GM12892 (cell line): ENCODE measurements at places on chromosomes 11 and 22.

DNA sequence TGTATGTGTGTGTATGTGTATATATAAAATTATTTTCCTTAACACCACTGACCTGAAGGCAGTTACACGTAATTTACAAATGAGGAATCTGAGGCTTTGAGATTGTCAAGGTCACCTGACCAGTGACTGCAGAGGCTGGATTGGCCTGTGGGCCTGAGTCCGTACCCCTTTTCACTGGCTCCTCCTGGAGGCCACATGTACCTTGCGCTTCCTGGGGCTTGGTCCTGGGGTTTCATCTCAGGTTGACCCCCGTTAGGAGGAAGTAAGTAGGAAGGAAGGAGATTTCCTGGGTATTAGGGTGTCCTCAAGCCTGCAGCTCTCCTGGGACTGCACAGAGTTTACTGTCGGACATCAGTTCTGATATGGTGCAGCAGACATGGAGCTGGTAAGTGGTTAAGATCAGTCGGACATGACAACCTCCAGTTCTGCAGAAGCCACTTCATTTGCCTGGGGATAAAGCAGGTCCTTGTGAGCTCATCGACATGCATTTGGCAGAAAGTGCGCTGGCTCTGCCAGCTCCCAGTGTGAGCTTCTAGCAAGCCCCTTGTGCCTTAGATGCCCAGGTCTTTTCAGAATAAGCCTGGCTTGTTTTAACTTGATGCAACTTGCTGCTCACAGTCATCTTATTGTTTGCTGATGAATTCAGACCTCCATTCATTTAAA, 36.6 kb downstream of the ST3GAL4 start:
- DNase-seq: no peak

GRCh38 chr22:27335102-27335660, 466.4 kb downstream of the MN1 start:
- no peak for DNase-seq

GRCh38 chr11:117796456-117796871, 552 bp downstream of the DSCAML1 start:
- no peak for DNase-seq

GRCh38 chr11:94030059-94030458, 8.9 kb downstream of the HEPHL1 start:
- no peak for DNase-seq

DNA sequence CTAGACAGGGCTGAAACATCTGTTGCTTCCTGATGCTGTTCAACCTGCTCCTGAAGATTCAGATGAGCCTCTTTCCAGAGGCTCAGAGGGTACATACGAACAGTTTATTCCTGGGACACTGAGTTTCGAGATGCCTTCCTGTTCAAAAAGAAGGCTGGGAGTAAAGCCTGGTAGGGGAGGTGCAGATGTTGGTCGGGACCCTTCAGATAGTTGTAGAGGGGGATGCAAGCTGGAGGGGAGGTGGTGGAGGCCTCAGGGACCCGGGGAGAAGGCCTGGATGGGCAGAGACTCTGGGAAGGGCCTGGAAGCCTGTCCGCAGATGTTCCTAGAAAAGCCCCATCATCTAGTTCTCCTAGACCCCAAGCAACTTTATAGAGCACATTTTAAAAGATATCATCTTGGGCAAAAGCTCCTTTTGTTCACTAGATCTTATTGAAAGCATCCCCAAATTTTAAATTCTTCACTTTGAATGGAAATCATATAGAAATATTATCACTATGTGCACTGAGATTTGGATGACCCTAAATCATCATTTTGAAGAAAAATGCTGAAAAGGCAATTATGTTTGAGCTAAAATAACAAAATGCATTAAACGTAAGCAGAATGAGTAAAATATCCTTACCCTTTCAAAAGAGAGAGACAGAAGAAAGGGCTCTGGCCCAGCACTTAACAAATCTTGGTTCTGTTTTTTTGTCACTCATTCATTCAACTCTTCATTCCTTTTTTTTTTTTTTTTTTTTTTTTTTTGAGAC, 41.2 kb downstream of the RTL6 start:
- DNase-seq: no peak

GRCh38 chr22:46007003-46007847, 30.3 kb upstream of the WNT7B start:
- DNase-seq: no peak

DNA sequence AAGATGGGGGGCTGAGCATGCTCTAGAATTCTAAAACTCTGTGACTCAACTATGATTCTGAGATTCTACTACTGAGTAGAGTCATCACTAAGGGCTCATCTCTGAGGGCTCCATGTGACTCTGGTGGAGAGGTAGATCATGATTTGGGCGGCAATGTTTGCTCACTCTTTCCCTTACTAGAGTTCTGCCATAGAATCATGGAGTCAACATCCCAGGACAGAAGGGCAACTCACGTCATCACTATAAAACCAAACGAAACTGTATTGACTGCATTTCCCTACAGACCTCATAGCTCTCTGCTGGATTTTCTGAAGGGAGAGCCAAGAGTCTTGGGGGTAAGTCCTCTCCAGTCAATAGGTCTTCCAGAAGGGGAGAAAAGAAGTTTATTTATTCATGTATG, at the start of gene MS4A14:
Gene MS4A14 (plus strand): TSS at position 78 of the 400 bp plus-strand sequence. CDS start 120 bp downstream, at position 198.
- no peak for DNase-seq

- DNase-seq: no peak
Measured at GRCh38 chr22:22896601-22897000, 9.0 kb downstream of the IGLL5 start.

- DNase-seq: no peak
Measured at GRCh38 chr11:33617672-33618350, 82.8 kb downstream of the C11orf91 start.

DNA sequence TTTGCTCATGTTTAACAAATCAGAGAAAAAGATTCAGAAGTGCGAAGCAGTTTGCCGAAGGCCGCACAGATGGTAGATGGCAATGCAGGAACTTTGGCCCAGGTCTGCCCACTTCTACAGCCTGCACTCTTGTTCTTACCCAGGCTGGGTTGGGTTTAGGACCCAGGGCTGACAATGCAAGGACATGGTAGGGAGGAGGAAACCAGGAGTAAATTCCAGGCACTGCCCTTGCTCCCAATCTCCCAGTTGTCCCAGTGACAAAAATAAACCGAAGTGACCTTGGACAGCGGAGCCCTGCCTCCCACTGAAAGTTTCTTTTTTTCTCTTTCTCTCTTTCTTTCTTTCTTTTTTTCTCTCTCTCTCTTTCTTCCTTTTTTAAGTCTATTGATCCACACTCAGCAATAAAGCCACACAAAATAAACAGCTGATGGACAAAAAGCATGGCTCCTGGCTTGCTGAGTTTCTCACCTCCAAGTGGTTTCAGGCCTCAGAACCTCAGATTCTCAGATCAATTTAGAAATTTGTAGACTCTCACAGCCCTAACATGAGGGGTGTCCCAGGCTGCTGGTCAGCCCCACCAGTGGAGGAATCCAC, 33.5 kb upstream of the FCHSD2 start:
- DNase-seq: no peak

- peak; percentile 92 for DNase-seq
Measured at GRCh38 chr22:37077802-37078448, 26.4 kb downstream of the KCTD17 start.

GRCh38 chr11:58075781-58076180, 45.0 kb downstream of the OR6Q1 start:
- no peak for DNase-seq

GRCh38 chr11:126224647-126225294, 13.2 kb downstream of the FAM118B start:
- DNase-seq: no peak

- no peak for DNase-seq
Measured at GRCh38 chr11:67616431-67617242, 9.9 kb downstream of the NDUFV1 start.

- no peak for DNase-seq
Measured at GRCh38 chr11:61969391-61969758, 1.9 kb upstream of the FTH1 start.

GRCh38 chr11:26741036-26741435, 19.2 kb upstream of the SLC5A12 start:
- DNase-seq: no peak

DNA sequence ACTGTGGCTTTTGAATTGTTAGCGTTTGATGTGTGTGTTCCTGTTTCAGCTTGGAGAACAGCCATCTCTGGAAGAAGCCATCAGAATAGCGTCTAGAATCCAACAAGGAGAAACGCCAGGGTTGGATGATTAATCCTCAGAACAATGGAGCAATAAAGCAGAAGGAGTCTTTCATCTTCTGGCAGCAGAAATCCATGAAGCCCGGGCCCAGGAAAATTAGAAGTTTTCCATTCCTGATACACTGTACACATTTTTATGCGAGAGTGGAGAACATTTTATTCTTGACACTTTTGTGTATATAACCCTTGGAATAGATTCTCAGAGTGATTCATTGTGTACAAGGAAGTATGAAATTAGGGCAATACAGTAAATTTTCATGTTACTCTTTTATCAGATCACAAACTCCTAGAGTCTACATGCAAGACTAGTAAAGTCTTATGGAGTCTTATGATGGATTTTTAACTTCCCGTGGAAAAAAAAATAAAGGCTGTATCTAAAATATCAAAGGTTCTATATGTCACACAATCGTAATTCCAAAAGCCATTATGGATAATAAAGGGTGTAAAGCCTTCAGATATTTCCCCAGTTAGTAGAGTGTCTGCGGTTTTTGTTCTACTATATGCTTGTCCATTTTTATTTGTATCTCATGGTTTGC, 45.9 kb upstream of the WEE1 start:
- no peak for DNase-seq

DNA sequence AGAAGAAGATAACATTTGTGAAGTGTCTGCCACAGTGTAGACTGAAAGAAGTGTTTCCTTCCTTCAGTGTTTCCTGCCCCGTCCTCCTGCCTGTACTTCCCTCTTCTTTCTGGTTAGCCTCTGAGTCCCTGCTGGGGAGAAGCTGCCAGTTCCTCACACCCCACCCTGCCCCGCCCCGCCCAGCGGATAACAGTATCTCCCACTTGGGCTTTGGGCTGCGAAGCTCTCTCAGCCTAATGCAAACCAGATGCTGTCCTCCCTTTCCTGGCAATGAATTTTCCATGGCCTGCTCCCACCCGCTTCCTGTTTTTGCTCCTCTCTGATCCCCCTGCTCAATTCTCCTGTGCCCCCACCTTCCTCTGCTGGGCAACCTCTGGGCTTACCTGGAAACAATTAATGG, 5.2 kb upstream of the RAB3IL1 start:
- DNase-seq: no peak

DNA sequence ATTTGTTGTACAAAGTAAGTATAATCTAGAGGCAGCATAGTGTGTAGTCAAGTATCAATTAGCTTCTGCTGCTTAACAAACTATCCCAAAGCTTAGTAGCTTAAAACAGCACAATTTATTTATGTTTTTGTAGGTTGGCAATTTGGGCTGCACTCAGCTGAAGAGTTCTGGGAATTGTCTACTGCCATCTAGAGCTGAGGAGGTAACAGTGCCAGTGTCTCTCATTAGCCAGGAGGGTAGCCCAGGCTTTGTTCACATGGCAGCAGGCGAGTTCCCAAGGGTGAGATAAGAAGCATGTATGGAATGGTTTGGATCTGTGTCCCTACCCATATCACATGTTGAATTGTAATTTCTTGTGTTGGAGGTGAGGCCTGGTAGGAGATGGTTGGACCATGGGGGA, 45.8 kb upstream of the SLN start:
- no peak for DNase-seq

DNA sequence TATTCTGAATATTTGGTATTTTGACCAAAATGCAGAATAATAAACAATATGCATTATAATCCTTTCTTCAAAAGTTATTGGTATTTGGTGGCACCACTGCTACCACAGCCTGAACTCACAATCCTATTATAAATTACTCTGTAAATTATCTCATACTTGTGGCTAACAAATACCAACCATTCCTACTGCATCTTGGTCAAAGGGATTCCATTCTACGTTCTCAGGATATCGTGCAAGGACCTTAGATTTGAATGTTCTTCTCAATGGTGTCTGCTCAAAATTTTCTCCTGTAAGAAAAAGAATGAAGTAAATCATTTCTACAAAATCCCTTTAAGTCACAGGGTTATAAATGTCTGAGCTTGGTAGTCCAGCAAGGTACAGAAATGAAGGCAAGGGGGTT, 58.7 kb downstream of the DENND5A start:
- DNase-seq: no peak

DNA sequence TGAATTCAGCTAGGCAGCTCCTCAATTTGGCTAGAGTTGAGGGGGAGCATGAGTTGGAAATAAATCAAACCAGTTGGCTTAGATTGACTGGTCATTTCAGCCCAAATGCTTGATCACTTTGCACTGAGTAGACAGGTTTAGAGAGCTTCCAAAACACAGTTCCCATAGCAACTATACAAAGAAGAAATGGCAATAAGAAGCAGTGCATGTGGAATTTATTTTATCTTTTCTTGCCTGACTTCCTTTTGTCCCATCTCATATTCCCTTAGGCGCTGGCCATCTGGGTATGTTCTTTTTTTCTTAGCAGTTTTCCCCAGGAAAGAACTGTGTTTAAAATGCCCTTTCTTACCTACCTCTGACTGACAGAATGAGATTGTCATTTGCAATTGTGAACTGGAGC, 38.7 kb upstream of the C11orf87 start:
- no peak for DNase-seq

DNA sequence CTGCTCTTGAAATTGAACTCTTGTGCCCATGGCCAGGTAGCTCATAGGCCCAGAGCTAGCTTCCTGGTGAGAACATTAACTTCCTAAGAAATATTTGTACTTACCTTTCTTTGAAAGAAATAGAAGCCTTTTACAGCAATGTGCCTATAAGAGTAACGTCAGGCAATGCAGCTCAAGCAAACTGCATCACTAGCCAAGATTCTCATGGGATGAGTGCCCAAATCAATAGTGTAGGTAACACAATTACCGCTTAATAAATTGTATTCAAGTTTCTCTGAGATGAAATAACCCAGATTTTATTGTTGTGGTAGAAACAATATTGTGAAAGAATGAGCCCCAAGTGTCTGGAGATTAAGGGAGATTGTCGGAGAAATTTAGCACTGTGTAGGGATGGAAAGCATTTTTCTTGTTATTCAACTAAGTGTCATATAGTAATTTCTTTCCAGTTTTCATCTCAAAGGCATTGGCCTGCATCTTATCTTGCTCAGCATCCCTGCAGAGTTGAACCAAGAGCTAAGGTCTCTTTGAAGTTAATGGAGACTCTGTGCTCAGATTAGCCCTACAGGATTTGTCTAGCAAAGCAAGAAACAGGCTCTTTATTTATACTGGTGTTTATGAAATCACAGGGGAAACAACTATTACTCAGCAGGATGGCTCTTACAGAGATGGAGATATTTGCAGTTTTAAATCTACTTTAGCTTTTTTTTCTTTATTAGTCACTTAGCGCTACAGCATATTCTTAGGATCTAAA, 321.0 kb upstream of the PDGFD start:
- DNase-seq: no peak

GRCh38 chr22:31098632-31099110, 8.7 kb downstream of the SELENOM start:
- no peak for DNase-seq
